ENCODE measurements at places on chromosomes 12 and 14.

GRCh38 chr14:71695611-71696350, 236.4 kb upstream of the RGS6 start:
- no peak for DNase-seq

DNA sequence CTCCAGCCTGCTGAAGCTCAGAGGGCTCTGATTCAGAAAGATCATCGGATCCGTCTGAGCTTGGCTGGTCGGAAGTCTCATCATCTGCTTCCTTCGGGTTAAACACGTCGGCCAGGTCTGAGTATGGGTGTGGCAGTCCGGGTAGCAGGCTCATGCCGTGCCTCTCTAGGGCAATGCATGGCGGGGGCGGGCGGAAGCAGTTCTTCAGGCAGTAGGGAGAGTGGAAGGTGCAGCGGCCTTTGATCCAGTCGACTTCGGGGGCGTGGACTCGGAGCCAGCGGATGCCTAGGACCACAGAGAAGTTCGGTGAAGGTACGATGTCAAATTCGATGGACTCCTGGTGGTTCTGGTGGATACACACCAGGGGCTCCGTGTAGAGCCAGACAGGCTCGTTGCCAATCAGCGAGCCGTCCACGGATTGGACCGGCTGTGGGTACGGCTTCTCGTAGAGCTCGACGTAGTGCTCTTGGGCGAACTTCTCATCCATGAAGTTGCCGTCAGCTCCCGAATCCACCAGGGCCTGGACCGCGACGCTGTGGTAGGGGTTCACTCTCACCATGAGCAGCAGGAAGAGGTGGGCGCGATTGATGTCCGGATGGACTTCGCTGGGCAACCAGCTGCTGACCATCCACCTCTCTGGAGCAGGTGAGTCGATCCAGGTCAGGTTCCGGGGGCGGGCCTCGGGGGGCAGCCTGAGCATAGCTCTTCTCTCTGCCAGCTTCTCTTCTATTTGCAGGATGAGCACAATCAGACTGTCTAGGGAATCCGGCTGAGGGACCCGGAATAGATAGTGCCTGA, 20.3 kb downstream of the RTL1 start:
- no peak for DNase-seq

- DNase-seq, result no peak
Observed at GRCh38 chr14:54348923-54349620, 47.7 kb upstream of the CDKN3 start.

DNA sequence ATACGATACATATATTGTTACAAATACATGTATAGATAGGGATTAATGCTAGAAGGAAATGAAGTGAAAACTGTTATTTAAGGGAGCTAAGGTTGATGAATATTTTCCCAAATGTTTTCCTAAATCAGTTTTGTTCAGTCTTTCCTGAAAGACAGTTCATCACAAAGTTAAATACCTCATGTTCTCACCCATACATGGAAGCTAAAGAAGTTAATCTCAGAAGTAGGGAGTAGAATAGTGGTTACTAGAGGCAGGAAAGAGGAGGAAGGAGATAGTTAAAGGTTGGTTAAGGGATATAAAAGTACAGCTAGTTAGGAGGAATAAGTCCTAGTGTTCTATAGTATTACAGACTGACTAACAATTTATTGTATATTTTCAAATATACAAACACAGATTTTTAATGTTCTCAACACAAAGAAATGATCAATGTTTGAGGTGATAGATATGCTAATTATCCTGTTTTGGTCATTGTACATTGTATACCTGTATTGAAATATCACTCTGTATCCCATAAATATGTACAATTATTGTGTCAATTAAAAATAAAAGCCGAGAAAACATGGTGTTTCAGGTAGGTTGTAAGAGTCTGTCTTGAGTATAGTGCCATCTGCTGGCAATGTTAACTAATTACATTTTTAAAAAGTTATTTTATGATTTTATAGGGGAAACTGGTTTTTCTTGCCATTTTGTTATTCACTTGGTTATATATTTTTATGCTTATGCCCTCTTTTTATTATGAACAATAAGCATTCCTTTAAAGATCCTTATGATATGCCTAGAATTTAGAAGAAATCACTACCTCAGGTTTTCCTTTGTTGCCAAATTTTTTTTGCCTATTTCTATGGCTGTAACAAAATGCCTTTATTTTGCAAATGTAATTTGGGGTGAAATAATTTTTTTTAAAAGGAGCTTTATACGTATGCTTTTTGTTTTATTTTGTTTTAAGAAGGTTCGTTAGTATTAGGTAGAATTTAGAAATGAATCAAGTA, 26.9 kb downstream of the ZDHHC17 start:
- DNase-seq, result no peak

DNA sequence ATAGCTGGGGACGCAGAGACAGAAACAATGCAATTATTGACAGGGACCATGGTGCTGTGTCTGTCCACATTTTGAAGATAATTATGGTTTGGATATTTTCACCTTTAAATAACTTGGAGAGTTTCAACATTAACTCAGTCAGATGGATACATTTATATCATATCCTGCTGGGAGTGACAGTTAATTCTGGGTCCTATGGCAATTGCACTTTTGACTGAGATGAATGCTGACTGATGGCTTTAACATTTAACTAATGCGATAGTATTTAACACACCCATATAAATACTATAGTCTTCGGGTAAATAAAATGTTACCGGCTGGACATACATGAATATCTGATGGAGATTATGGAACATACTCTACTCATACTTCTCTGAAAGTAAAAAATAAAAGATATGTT, 118.3 kb downstream of the LRRK2 start:
- no peak for DNase-seq

GRCh38 chr12:51186465-51187085, 13.6 kb upstream of the TFCP2 start:
- no peak for DNase-seq

GRCh38 chr14:52310541-52310940, 3.6 kb upstream of the PTGER2 start:
- DNase-seq, result no peak

DNA sequence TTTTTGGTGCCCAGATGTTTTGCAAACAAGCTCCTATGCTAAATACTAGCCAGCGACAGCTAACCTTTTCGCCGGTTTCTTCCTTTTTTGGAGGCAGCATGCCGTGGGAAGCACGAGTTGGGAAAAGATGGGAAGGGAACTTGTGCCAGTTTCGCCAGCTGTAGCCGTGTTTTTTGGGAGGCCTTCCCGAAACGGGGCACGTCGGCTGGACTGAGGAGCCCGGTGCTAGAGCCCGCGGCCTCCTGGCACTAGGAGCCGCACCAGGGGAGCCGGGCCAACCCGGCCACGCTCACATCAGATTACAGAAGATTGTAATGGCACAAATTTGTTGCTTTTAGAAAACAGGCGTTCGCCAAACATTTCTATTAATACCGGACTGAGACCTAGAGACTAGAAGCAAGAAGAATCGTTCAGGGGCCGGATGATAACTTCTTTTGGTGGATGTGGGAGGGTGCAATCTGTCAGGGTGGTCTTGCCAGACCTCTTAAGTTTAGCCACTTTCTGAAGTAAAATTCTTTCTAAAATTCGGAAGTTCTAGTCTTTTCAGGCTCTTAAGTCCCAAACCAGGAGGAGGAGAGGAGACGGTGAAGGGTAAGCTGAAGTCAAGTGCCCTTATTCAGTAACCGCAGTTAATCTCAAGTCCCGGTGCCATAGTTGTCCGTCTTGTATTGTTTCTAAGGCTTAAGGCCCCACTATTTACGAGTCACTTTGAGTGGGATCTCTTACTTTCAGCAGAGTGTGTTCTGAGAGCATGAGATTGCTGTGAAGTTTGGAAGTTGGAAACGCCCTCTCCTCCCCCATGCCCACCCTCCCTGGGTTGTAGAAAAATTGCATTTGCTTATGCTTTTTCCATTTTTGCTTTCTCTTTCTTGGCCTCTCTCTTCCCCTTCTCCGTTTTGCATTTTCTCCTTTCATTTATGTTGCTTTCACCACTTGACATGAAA, 1.3 kb downstream of the RASSF3 start:
- DNase-seq, result no peak

DNA sequence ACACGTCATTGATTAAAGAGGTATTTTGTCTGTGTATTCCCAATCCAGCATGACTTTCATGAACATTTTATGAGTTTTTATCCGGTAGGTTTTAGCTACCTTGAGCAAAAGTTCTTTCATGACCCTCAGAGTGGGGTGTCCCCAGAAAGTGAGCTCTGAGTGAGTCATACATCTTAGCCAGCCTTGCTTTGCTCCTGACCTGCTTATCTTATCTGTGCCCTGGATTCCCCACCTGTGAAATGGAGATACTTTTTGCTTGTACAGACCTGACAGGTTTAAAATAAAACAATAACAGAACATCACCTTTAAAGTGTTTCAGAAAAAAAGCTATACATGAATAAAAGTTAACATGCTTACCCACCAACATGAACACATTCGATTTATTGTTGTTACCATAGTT, 202.8 kb upstream of the SOX5 start:
- no peak for DNase-seq

Data from stimulated activated CD4-positive, alpha-beta T cell treated with anti-CD3 and anti-CD28 coated beads, TNF-alpha, amount 100 ng/mL, for 4 hours (primary cell).